ENCODE measurements at places on chromosomes 11 and 22.
A peak's percentile ranks its signal among the peaks of the same experiment; 100 is the strongest.

DNA sequence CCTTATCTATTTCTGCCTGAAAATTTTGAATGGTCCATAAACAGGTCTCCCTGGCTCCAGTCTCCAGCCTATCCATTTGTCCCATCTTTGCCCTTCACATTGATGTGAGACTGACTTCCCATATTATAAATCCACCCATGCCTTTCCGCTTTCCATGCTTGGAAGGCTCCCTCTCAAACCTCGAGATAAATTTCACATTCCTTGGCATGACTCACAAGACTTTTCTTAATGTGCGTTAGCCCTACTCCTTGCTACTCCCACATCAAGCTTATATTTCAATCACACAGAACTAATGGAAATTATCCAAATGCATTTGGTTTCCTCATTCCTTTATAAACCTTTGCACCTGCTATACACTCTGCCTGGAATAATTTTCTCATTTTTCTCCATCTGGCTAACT lies 163.7 kb upstream of the NTM start:
- DNase-seq = no peak

- DNase-seq = no peak
Observed at GRCh38 chr11:86294026-86294425, 8.0 kb upstream of the HIKESHI start.

GRCh38 chr11:130827451-130828377 lies 88.6 kb downstream of the SNX19 start:
- peak; percentile 38 for DNase-seq

- DNase-seq = no peak
Observed at GRCh38 chr11:70756756-70757155, 358.4 kb downstream of the CTTN start.

- no peak for DNase-seq
Observed at GRCh38 chr22:48849219-48849912, 978.3 kb downstream of the BRD1 start.

- peak; percentile 42 for DNase-seq
Observed at GRCh38 chr22:27875951-27876350, 43.1 kb downstream of the PITPNB start.

GRCh38 chr11:113243696-113244095 lies 70.7 kb upstream of the TTC12 start:
- DNase-seq = no peak

DNA sequence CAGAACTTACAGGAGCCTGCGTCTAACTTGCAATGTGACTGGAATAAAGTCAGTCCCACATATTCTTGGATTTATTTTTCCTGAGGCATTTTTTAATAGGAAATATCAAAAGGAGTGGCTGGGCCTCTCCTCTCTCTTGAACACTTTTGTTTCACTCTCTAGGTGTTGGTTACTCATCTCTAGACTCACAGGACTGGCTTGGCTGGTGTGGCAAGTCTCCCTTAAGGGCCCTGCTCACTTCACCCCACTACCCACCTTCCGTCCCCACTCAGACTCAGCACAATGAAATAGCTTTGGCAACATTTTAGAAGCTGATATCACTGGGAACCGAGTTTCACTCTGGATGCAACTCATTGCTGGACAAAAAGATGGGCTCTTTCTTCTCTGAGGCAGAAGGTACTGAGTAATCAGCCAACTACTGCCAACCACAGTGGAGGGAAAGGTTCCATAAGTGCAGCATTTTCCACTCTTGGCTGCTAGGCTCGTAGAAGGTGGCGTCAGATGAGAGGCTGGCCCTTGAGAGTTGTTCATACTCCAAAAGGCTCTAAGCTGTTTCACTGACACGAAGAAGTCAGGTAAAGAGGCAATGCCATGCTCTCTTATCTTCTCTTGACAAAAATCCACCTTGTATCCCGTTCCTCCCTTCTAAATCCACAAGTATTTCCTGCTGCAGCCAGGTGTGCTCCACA lies 390.6 kb downstream of the SOX6 start:
- no peak for DNase-seq

DNA sequence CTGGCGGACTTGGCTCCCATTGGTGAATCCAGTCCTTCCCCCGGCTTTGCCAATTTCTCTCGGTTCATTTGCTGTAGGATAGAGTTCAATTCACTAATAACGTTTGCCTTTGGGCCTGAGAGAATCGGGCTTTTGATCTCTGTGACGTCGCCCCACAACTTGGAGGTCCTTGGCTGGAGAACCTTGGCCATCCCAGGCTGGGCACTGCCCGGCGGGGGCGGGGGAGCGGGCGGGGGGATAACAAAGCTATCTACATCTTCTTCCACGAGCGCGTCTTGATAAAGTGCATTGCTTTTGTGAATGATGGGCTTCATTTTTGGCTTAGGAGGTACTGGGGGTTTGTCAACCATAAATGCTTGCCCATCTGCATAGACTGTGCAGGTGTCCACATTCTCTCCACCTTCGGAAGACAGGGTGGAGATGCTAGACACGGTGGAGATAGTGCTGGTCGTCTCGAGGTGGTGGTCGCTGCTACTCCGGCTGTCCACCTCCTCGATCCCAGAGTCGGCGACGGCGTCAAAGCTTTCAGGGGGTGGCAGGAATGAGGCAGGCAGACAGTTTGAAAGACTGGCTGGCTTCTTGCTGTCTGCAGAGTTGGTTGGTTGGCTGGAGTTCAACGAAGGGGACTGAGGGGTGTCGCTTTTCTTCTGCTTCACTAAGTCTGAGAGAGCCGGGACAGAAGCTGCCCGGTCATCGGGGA lies 87.1 kb downstream of the CTTN start:
- no peak for DNase-seq

DNA sequence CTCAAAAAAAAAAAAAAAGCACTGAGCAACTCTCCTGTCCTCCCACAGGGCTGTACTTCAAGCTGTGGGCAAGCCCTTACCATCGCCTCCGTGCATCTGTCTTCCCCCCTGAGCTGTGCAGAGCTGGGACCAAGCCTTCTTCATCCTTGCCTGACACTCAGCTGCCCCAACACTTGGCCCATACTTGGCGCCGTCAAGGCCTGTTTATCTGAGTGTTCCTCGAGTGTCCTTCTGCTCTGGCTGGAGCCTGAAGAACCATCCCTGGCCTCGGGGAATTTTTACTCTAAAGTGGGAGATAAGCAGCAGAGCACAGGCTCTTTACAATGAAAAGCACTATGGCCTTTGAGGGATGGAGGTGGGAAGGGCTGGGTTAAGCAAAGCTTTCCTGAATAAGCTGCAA lies 1.6 kb upstream of the TIRAP start:
- no peak for DNase-seq

GRCh38 chr22:19448076-19448607 lies 631 bp upstream of the C22orf39 start:
- peak; percentile 42 for DNase-seq

All from activated CD4-positive, alpha-beta T cell treated with anti-CD3 and anti-CD28 coated beads, Interleukin-10, Interleukin-2, amounts not matched to agents 100 ng/mL and 50 ng/mL, durations not matched to agents 16 hours and 8 hours (primary cell).